MCF 10A (cell line): ENCODE measurements at places on chromosomes 4 and X. TPM values are rescaled to one million over a fixed set of nuclear protein-coding genes. Genes with fewer than 3 reads are reported as not detected.
A peak's percentile ranks its signal among the peaks of the same experiment; 100 is the strongest.

DNA sequence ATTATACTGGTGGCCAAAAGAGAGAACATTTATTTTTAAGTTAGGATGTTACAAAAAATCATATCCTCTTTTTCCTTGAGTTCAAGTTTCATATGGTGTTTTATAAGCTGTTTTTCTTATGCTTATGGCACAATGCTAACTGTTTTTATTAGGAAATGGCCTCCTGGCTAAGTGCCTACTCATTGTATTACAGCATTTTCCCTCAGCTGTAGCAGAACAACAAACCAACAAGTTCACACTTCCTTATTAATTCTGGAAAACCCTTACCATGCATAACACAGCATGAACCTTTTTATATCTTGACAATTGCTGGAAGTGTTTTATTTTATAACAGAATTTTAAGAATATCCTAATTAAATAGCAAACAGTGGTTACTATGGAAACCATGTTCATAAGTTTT lies 165.8 kb downstream of the GASK1B start:
- H3K36me3 ChIP-seq: no peaks in the 10 kb centered on the region
- H3K27me3 ChIP-seq: no peaks in the 10 kb centered on the region
- no peak overlapping the region for H3K4me3 ChIP-seq
- DNase-seq: peak; percentile 61
- no peak overlapping the region for H3K27ac ChIP-seq
- peaks cover 10% of the 10 kb centered on the region for H3K4me1 ChIP-seq

DNA sequence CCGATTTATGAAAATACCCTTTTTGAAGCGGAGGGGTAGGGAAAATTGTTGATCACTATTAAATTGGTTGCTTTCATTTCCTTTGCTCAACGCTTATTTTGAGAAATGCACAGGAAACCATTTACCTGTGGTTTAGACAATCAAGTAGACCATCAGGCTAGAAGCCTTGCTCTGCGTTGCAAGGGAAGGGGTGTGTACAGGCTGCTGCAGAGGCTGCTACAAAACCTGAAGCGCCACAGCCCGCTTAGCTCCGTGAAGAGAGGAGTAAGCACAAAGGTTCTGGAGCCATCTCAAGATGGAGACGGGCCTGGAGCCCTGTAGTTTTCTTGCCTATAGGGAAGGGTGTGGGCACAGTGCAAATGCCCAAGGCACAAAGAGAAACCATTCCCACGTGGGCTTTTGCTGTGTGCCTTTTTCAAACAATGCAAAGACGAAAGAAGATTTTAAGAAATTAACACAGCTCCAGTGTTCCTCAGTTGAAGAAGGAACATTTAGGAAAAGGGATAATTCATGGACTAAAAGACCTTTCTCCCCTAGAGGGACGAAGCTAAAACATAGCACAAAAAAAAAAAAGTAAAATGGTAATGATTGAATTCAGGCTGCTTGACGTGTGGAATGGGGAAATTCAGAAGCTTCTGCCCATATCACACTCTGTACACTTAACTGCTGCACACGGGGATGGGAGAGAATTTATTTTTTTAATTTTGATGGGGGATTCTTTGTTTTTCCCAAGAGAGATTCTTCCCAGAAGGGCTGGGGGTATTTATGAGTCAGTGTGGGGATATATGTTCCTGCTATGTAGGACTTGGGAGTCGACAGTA lies 3.5 kb downstream of the TMSB4X start:
- H3K27ac ChIP-seq: no peak overlapping the region
- H3K4me3 ChIP-seq: no peak overlapping the region
- peaks cover 10% of the 10 kb centered on the region for H3K4me1 ChIP-seq
- peaks cover 29% of the 10 kb centered on the region for H3K36me3 ChIP-seq

DNA sequence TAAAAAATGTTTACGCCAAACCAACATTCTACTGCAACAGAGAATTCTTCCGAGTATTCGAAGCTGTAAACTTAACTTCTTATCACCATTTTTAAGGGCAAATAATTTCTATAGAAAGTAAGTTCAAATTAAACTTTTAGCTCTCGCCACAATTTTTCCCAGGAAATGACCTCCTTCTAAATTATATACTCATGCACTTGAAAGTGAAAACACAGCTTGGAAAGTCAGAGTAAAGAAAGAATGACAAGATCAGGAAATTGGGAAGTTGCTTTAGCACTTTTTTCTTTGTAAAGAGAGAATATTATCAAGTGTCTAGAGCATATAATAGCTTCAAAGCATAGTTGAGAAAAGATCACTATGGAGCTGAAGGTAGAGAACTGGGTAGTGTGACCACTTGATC lies 1.2 kb downstream of the CYBB start:
- H3K36me3 ChIP-seq: no peaks in the 10 kb centered on the region
- H3K27ac ChIP-seq: no peak overlapping the region
- H3K27me3 ChIP-seq: peaks cover 54% of the 10 kb centered on the region
- no peaks in the 10 kb centered on the region for H3K4me1 ChIP-seq
- H3K4me3 ChIP-seq: no peak overlapping the region

GRCh38 chr4:6126971-6127745 lies 73.2 kb downstream of the JAKMIP1 start:
- DNase-seq: no peak
- no peak overlapping the region for H3K4me3 ChIP-seq
- H3K4me1 ChIP-seq: no peaks in the 10 kb centered on the region
- no peaks in the 10 kb centered on the region for H3K36me3 ChIP-seq

- H3K27ac ChIP-seq: no peak overlapping the region
- H3K4me3 ChIP-seq: no peak overlapping the region
- H3K27me3 ChIP-seq: peaks cover 90% of the 10 kb centered on the region
Measured at GRCh38 chr4:46979283-46979682, 14.1 kb downstream of the GABRA4 start.

The IDH3G gene
- total RNA-seq: 56.5 and 65.4 TPM in 2 replicates

The RHOXF2B gene
- not detected in 2 replicates for total RNA-seq

GRCh38 chr4:10684631-10685030 lies at the start of gene CLNK:
TSS of gene CLNK (minus strand) at chr4:10684768. CDS start at chr4:10667869, 16,899 bp downstream.
- no peaks in the 10 kb centered on the region for H3K27me3 ChIP-seq
- H3K36me3 ChIP-seq: no peaks in the 10 kb centered on the region
- DNase-seq: no peak
- no peak within 1 kb of the TSS for H3K27ac ChIP-seq
- H3K4me1 ChIP-seq: no peaks in the 10 kb centered on the region

The DCAF8L2 gene
- not detected in 2 replicates for total RNA-seq

The YIPF6 gene
- 44.6 and 55.4 TPM in 2 replicates for total RNA-seq

DNA sequence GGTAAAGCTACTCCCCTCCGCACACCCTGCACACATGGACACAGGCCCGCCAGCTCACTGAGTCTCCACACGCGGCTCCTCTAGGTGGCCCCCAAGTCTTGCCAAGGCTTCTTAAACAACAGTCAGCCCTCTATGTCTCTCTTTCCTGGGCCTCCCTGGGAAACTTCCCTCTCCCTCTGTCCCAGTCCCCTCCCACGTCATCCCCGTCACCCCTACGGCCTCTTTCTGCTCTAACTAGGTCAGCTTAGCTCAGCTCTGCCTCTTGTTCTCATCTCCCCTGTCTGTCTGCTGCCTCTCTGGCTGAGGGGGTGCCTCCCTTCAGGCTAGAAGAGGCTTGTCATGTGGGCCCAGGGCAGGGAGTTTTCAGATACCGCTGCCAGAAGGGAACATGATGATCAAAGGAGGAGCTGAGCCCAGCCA lies 38.8 kb downstream of the SEPTIN6 start:
- no peaks in the 10 kb centered on the region for H3K36me3 ChIP-seq
- H3K4me1 ChIP-seq: no peaks in the 10 kb centered on the region
- H3K27me3 ChIP-seq: peaks cover 14% of the 10 kb centered on the region
- no peak for DNase-seq
- H3K27ac ChIP-seq: no peak overlapping the region

DNA sequence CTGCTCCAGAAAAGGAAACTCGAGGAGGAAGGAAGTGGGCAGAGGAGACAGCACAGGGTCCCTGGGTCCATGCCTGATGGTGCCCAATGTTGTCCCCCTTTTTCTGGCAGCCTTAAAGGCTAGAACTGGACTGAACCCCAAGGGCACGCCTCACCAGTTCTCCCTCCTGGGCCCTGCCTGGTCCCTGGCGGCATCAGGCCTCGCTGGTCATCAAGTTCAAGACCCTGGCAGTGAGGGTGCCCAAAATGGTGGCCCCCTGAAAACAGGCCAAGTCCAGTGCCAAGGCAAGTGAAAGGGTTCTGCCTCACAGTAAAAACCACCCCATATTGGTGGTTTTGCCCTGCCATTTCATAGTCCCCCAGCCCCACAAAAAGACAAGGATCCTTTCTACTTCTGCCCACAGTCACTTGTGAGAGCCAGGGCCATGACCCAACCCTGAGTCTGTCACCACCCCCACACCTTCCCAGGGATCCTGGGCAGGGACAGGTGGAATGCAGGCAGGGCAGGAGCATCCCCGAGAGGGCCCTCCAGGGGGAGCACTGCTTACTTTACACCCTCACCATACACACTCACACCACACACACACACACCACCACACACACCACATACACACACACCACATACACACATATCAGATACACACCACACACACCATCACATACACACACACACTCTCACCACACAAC lies 107.6 kb downstream of the DCTD start:
- H3K27ac ChIP-seq: no peak overlapping the region
- H3K4me1 ChIP-seq: peaks cover 6% of the 10 kb centered on the region
- no peaks in the 10 kb centered on the region for H3K36me3 ChIP-seq
- H3K27me3 ChIP-seq: no peaks in the 10 kb centered on the region
- no peak overlapping the region for H3K4me3 ChIP-seq

DNA sequence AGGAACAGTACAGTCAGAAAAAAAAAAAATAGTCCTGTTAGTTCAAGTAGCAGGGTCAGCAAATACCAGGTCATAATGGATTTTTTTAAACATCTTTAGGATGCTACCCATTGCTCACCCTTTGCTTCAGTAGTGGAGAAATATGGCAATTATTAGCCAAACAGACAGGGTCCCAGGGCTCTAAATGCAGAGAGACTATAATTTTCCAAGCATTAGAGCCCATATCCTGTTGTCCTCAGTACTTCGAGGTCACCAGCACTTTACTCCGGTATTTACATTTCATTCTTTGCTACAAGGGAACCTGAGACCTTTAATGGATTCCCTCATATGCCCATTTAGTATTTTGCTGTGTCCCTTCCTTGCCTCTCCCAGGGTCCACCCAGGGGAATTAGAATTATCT lies 1562.9 kb upstream of the TENM3 start:
- no peak for DNase-seq
- no peaks in the 10 kb centered on the region for H3K4me1 ChIP-seq

GRCh38 chrX:97494756-97495372 lies 611.2 kb downstream of the RPA4 start:
- H3K4me3 ChIP-seq: no peak overlapping the region
- H3K27me3 ChIP-seq: peaks cover 10% of the 10 kb centered on the region
- no peaks in the 10 kb centered on the region for H3K4me1 ChIP-seq
